ENCODE measurements at places on chromosomes 4 and X.

- DNase-seq, result no peak
These were observed 408.2 kb upstream of the NR3C2 start for GRCh38 chr4:148850257-148850995.

DNA sequence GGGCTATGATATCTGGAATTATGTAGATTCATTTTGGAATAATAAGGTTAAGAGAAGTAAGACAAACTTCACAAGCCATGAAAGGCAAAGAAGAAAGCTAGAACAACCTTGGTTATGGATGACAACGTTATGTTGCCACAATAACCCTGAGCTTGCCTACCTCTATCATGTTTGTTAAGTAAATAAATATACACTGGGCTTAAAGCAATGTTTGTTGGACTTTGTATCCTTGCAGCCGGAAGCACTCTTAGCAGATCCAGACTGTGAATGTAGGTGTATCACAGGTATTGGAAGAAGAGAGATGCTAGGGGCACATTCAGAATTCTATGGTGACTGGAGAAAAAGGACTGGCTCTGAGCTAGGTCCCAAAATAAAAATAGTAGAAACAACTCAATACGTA, 214.4 kb downstream of the HS3ST1 start:
- no peak for DNase-seq

GRCh38 chr4:18111081-18111480, 89.5 kb upstream of the LCORL start:
- no peak for DNase-seq

DNA sequence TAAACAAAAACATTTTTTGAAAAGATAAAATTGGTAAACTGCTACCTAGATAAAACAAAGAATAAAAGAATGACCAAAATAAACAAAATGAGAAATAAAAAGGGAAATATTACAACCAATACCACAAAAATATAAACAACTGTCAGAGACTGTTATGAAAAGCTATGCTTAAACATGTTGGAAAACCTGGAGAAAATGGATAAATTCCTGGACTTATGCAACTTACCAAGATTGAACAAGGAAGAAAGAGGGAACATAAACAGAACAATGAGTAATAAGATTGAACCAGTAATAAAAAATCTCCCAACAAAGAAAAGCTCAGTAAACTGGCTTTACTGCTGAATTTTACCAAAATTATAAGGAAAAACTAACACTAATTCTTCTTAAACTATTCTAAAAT, 518.7 kb downstream of the GRXCR1 start:
- no peak for DNase-seq

GRCh38 chr4:156889616-156890594, 81.7 kb downstream of the PDGFC start:
- DNase-seq, result no peak

GRCh38 chr4:3416270-3416669, 25.5 kb upstream of the HGFAC start:
- DNase-seq, result no peak

DNA sequence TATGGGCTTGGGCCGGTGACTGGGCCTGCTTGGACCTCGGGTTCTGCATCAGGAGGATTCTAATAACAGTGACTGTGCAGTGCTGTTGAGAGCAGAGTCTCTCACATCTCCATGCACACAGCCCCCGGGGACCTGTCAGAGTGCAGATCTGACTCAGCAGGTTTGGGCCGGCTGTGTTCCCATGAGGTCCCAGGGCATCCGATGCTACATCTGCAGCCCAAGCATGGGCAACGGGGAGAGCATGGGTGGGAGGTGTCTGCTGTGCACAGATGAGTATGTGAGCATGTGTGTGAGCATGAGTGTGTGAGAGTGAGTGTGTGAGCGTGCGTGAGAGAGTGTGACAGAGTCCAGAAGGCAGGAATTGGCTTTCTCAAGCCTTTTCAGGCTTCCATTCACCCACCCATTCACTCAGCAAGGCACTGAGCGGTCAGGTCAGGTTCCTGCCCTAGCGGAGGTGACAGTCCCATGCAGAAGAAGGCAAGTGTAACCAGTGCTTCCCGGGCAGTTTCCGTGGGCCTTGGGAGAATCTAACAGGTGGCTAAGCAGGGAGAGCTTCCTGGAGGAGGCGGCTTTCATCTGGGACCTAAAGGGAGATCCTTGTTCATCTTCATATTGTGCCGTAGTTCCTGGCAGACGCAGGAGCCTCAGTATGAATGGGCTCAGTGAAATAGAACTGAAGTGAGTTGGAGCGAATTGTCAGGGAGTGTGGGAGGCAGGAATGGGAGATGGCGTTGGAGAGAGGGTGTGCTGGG, 62.6 kb downstream of the SORCS2 start:
- no peak for DNase-seq

GRCh38 chrX:119118780-119119395, 8.7 kb downstream of the KIAA1210 start:
- DNase-seq, result no peak

Measured in activated naive CD4-positive, alpha-beta T cell (primary cell).